Activated T-cell treated with anti-CD3 and anti-CD28 coated beads for 48 hours (primary cell): ENCODE measurements at places on chromosomes 12 and 14.

DNA sequence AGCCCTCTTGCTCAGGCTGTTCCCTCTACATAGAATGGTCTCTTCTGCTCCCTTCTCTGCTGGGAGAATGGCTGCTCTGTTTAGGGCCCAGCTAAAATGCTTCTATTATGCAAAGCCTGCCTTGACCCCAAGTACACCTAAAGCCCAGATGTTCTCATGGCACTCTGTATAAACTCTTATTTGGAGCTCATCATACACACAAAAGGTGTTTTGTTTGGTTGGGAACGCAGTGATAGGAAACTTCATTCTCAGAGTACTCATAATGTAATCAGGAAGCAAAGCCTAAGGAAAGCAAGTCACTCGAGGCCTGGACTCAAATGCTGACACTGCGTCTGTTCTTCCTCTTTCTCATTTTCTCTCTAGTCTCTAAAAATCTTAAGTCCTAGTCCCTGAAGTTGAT is 38.2 kb upstream of the SYCP3 start:
- DNase-seq: no peak

DNA sequence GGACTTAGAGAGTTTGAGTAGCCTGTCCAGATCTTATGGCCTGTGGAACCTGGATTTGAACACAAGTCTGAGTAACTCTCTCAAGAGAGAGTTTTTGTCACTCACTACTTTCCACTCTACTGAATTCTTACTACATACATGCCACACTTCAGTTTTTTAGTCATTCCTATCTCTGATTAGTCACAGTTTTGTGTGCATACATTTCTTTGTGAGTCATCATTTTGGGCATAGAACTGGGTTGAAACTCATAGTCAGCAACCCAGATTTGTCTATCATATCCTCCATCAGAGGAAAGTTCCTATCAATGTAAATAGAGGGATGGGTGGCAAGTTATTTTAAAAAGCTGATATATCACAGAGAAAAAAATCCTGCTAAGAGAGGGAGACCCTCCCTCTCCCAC is 42.9 kb downstream of the FLRT2 start:
- no peak for DNase-seq

DNA sequence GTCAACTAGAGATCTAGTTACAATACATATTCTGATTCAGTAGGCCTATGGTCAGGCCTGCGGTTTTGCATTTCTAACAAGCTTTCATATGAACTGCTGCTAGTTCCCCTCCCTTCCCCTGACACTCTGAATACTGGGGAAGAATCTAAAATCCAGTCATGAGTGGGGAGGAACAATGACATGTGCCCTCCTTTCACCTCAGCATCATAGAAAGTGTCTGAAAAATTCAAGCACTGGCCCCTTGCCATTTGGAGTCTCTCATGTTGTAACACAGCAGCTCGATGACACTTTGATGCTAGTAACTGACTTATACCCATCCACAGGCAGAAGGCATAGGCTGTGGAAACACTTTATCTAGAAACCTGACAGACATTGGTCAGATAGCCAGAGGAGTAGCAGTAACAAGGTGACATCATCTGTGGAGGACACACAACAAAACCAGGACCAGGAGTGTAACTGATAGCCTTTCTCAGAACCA is 161.9 kb upstream of the RASSF8 start:
- DNase-seq: no peak

GRCh38 chr12:1470051-1470450 is 124.3 kb downstream of the FBXL14 start:
- DNase-seq: no peak

GRCh38 chr14:100666403-100666802 is 60.3 kb upstream of the DLK1 start:
- DNase-seq: no peak

- DNase-seq: no peak
Measured at GRCh38 chr12:22321638-22322037, 12.9 kb downstream of the ST8SIA1 start.

DNA sequence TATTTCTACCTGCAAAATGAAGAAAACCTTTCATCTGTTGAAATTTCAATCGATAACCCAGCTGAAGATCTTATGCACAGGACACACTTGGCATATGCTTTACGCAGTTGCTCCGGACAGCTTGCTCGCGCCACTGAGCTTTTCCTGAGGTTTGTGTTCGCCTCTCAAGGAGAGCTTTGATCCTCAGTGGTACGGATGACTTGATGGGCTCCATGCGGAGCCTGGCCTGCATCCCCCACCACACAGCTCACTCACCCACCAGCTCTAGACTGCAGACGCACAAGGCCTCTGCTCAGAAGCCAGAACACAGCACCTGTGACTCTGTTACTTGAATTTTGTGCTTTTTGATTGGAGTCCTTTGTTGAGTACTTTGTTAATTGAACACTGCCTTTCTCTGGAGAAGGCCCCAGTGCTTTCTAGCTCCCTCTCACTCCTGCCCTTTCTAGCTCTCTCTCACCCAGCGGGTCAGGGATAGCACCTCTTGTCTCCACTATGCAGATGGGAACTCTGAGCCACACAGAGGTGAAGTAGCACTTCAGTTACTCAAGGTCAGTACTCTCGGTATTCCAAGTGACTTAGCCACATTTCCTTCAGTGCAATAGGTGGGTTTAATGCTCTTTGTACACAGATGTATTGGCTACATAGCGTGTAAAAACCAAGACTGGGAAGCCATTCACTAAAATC is 52.1 kb downstream of the TBC1D30 start:
- no peak for DNase-seq

GRCh38 chr12:52976574-52977071 is 27.7 kb downstream of the KRT18 start:
- DNase-seq: no peak

- DNase-seq: no peak
Measured at GRCh38 chr12:86249851-86250250, 6.3 kb downstream of the MGAT4C start.

DNA sequence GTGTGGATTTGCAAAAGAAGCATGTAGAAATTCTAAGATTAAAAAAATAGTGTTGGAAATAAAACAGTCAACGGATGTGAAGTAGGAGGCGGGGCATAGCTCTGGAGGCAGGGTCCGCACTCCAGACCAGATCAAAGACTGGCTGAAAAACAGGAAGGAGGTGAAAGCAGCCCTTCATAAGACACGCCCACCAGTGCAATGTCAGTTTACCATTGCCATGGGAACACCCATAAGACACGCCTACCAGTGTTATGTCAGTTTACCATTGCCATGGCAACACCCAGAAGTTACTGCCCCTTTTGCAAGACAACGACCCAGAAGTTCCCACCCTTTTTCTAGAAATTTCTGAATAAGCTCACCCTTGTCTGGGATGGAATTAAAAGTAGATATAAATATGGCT is 87.1 kb downstream of the FZD10 start:
- no peak for DNase-seq

- no peak for DNase-seq
Measured at GRCh38 chr12:102033991-102034745, 27.6 kb downstream of the WASHC3 start.

DNA sequence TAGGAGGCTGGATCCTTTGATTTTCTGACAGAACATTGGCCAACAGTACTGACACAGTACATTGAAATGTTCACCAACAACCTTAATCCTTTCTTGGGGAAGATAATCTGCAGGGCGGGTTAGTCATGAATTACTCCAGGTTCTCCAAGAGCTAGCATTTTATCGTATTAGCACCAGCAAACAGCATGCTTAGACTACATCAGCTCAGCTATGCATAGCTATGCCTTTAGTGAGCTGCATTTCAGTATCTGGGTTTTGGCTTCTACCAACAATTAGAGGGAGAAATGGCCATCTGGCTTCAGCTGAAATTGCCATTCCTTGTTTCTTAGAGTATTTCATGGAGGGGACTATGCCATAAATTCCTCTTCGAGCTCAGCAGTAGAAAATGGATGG is 33.8 kb downstream of the SAMD4A start:
- DNase-seq: no peak
